ENCODE measurements at places on chromosomes 1 and 21. TPM values are rescaled to one million over a fixed set of nuclear protein-coding genes. Genes with fewer than 3 reads are reported as not detected.

AGMAT gene
- total RNA-seq: 1.4 TPM

LCK gene
- not detected for total RNA-seq

ZZZ3 gene
- total RNA-seq: 86.3 TPM

ITLN2 gene
- total RNA-seq: 3.8 TPM

PPIE gene
- total RNA-seq: 39.6 TPM

PPFIA4 gene
- 10.0 TPM for total RNA-seq

DNA sequence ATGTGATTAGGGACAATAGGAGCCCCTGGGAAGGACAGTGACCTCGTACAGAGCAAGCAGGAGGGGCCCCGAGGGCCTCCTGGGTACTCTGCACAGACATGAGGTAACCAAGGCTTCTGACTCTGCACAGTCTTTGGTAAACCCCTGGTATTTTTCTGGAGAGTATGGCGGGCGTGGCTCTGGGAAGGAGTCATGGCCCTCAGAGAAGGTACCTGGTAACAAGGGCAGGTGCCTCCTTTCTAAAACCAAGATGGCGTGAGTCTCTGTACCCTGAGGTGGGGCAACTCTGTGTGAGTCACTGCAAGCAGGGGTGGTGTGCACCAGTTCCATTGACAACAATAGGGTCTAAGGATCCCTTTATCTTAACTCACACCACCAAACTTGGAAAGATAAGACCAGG lies 39.9 kb upstream of the SLC19A1 start:
- DNase-seq: no peak

DNA sequence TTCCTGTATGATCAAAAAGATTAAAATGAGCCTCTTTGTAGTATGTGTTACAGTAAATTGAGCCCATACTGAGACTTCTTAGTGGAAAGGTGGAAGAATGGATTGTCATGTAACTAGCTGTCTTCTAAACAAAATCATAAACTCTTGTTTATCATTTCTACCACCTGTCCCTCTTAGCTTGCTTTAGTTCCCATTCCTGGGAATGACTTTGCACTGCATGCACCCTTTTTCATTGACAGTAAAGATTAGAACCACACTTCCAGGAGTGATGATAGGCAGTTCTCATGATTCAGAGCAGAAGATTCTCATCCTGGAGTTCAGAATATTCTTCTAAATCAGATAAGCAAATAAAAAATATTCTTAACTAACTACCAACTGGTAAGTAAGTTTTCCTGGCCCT lies 28.0 kb downstream of the DENND2D start:
- no peak for DNase-seq

DNA sequence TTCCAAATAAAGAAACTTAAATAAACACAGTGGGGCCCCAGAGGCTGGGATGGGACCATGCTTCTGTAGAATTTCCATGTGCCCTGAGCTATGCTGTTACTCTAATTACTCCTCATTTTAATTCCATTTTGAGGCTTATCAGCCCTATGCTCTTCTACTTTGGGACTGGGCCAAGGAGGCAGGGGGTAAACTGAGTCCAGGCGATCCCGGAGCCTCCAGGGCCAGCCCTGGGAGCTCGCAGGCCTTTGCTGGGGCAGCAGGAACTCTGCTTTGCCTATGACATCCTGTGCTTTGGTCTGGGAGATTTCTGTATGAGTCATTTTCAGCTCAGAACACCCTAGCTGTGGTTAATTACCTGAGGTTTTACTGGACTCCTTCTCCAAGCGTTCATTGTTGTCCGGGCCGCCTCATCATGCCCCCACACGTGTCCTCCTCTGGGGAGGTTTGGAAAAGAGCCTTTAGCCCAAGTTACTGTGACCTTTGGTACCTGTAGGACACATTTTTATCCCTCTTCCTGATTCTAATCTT lies 95.7 kb downstream of the RHOU start:
- peak; percentile 30 for DNase-seq

GRCh38 chr1:40956407-40956806 lies 23.1 kb upstream of the CTPS1 start:
- DNase-seq: no peak

DNA sequence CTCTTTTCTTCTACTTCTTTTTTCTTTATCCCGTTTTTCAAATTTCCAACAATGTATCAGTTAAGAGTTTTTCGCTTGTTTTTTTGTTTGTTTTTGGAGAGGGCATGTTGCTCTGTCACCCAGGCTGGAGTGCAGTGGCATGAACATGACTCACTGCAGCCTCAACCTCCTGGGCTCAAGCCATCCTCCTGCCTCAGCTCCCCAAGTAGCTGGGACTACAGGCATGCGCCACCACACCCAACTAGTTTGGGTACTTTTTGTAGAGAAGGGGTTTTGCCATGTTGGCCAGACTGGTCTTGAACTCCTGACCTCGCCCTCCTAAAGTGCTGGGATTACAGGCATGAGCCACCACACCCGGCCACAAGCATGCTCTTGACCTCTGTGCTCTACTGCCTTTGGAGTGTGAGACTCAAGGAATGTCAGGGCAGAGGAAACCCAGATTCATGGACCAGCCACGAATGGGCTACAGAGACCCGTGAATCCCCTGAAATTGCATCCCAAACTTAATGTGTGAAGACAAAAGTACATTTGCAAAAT lies 65.1 kb upstream of the HSD17B7 start:
- no peak for DNase-seq

GRCh38 chr1:64838486-64838885 lies 93.6 kb downstream of the RAVER2 start:
- no peak for DNase-seq

- DNase-seq: no peak
Measured at GRCh38 chr1:56451491-56451890, 127.9 kb downstream of the PLPP3 start.

DNA sequence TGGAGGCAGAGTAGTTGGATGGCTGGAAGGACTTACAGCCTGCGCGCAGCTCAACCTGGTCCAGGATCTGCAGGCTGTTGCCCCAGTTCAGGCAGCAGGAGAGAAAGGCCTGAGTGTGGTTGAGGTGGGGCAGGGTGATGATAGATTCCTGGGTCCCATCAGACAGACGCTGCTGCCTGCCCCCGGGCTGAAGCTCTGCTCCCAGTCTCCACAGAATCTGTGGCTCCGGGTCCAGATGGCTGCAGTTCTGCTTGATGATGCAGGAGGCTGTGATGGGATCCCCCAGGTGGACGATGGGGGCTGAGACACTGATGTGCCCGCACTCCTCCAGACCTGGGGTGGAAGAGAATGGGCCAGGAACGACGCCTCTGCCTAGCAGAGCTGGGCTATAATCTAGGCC lies 7.4 kb downstream of the CSF3R start:
- no peak for DNase-seq

DNA sequence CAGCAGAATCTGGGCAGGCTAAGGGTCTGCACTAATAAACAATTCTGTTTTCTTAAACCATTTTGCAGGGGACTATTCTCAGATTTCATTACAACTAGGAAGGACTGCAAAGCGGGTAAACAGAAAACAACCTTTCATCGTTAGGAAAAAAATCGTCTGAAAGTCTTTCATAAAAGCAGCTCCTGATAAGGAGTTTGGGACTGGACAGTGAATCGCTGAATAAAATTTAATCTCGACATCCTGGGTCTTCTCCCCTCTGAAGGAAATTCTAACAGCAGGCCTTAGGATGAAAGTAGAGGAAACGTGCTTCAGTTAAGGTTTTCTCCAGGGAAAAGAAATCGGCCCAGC lies 471 bp upstream of the MTF2 start:
- no peak for DNase-seq
